ENCODE measurements at places on chromosomes 13 and 19.

- no peak for DNase-seq
These were observed 90.9 kb downstream of the TEX29 start for GRCh38 chr13:111411151-111411858.

DNA sequence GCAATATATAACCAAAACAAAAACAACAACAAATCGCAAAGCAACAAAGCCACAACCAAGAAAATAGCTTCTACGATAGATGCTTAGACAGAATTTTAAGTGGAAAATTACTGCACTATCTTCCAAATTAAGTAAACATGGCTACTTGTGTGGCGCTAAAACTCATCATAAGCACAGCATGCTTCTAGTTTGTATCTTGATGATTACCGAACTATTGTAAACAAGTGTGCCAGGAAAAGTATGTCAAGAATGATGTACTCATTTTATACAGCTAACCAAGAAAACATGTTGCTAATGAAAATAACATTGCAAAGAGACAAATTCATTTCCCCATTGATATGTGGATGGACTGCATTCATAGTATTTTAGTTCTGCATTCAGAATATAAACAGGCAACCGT is 271.9 kb upstream of the GPC6 start:
- DNase-seq: no peak

DNA sequence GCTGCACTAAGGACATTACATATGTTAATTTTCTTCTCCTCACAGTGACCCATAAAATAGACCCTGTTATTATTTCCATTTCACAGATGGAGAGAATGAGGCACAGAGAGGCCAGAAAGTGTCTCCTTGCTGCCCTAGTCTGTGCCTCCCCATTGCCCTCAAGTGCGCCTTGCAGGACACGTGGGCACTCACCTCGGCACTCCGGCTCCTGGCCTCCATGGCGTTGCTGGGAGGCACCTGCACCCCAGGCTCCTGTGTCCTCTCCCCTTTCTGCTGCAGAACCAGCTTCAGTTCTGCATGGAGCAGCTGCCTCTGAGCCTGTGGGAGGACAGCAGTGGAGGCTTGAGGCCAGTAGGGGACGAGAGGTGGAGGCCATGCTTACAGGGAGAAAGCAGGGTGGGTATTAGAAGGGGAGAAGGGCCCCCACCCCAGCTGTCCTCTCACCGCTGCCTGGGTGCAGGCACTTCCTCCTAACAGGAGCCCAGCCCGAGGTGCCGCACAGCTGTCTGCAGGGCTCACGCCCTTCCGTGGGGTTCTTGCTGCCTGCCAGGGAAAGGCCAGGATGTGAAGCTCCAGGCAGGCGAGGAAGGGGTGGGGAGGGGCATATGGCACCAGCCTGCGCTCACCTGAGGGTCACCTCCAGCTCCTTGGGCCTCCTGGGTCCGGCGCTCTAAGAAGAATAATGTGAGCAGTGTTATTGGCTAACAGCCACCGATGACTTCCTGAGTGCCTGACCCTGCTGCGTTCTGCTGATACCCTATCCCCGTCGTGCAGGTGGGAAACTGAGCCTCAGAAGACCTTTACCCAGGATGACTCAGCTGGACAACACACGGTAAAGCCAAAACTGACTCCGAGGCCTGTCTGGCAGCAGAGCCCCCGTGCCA is 5.2 kb downstream of the PRX start:
- no peak for DNase-seq

DNA sequence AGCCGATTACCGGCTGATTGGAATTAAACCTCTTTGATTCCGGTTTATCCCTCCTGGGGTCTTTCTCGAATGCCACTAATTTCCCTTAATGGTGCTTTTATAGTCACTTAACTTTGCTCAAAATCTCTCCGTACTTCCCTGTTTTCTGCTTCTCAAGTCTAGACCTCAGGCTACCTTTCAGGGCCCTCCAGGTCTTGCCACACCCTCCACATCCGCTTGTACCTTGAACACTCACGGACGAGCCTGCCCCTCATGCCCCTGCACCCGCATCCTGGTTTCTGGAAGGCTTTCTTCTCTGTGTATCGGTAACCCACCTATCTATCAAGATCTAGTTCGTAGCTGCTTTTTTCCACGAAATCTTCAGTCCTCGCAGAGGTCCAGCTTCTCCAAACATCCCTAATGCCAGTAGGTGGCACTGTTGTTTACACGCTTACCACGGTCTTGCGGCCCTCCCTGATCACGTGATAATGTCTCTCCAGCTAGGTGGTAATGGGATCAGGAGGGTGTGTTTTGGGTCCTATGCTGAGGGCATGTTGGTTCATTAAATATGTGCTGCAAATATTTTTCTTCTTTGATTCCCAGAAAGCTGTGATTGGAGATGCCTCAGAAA is 13.8 kb downstream of the ATP12A start:
- peak; percentile 51 for DNase-seq

GRCh38 chr19:44557933-44558332 is 28.5 kb upstream of the CEACAM20 start:
- no peak for DNase-seq

GRCh38 chr13:44932850-44933251 is 56.4 kb downstream of the NUFIP1 start:
- DNase-seq: peak; percentile 98

GRCh38 chr13:33186861-33187291 is 98.7 kb downstream of the STARD13 start:
- DNase-seq: peak; percentile 77

DNA sequence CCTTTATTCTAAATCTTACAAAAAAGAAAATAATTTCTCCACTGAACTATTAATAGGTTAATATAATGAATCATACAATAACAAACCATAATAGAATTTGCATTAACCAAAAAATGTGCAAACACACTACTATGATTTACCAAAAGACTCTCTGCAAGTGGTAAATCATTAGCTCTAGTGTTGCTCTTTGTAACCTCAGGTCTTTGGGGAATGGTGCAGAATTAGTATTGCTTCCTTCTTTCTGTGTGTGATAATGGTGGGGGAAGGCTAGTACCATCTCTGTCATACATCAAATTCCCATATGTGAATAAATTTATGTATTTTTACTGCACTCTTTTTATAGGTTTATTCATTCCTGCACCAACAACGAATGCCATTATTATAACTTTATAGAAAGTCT is 105.1 kb downstream of the COG6 start:
- DNase-seq: no peak
